ENCODE measurements at places on chromosomes 1 and 21.
A peak's percentile ranks its signal among the peaks of the same experiment; 100 is the strongest.

DNA sequence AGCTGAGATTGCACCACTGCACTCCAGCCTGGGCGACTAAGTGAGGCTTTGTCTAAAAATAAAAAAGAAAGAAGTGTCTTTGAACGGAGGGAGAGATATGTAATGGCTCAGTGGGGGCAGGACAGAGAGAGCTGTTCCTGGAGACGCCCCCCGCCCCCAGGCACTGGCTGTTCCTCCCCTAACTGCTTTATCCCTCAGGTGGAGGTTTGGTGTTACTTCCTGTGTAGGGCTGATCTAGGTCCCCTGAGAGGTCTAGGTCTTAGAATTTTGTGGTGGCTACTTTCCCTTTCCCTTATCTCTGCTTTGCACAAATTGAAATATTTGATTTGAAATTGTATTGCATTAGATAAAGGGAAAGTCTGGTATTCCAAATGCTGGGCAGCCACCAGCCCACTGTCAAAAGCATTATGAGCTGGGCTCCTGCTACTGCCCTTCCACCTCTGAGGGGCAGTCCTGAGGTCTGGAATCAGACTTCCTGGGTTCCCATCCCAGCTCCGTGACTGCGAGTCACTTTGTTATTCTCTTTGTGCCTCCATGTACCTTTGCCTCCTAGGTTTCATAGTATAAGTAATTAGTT lies 134.8 kb upstream of the KIF26B start:
- no peak for DNase-seq

- no peak for DNase-seq
Observed at GRCh38 chr1:172466795-172467407, 23.0 kb upstream of the PIGC start.

DNA sequence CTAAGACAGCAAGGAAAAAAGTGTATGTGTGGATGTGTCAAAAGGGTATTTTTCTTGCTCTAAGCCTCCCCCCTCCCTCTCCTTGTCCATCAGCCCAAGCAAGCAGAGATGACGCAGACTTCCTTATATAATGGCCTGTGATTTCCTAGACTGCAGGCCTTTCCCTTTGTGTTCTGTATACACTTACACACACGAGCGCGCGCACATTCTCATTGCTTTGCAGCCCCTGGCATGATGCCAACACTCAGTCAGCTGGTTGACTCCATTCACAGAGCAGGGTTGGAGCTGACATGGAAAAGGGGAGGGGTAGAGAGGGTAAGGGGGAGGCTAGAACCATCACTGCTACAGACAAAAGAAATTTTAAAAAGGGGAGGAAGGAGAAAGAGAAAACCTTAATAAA lies 41.8 kb downstream of the GATAD2B start:
- peak; percentile 98 for DNase-seq

GRCh38 chr1:46691997-46692790 lies 20.5 kb downstream of the TEX38 start:
- DNase-seq, result no peak

GRCh38 chr1:87450615-87451209 lies 122.0 kb downstream of the LMO4 start:
- no peak for DNase-seq

DNA sequence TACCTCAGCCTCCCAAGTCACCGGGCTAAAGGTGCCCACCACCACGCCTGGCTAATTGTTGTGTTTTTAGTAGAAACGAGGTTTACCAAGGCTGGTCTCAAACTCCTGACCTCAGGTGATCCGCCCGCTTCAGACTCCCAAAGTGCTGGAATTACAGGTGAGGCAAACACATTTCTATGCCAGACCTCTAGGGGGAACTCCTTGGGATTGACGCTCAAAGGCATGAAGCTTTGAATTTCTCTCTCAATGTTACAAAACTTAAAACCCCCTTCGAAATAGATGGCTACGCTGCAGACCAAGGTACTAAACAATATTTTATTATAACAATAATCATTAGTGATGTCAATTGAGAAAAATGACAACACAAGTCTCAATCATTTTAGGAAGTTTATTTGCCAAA lies 330.0 kb downstream of the SETD4 start:
- no peak for DNase-seq

All from NCI-H2107 (cell line).